ENCODE measurements at places on chromosomes 16 and 17.

- no peak for DNase-seq
Measured at GRCh38 chr16:59665618-59666220, 931.6 kb upstream of the GOT2 start.

- no peak for DNase-seq
Measured at GRCh38 chr16:363110-363765, 7.1 kb downstream of the MRPL28 start.

GRCh38 chr16:19486051-19486450 lies 35.8 kb downstream of the GDE1 start:
- DNase-seq, result no peak

DNA sequence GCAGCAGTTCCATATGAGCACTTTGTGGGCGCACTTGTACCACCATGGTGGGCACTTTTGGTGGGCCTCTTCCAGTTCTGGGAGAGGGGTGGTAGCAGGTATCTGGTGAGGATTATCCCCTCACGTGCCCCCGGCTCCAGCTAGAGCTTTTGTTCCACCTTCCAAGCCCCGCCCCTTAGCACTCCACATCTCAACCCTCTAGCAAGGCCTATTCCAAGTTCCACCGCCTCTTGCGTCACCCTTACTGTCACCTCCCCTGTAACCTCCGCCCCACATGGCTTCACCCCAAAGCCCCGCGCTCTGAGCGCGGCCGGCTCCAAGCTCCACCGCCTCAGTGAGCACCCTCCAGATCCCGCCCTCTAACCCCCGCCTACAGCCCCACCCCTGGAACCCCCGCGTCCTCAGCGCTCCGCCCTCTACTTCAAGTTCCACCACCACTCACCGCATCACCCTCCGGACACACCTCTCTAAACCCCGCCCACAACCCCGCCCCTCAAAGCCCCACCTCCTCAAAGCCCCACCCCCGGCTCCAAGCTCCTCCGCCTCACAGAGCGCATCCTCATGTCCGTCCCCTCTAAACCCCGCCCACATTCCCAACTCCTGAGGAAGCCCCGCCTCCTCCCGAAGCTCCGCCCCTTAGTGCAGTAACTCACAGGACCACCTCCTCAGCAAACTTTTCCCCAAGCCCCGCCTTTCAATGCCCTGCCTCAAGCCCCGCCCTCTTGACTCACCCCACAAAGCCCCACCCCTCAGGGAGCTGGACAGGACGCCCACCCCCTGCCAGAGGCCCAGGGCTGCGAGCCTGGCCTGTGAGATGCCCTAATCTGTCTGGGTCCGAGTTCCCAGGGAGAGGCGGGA lies 11.1 kb downstream of the SCN4A start:
- no peak for DNase-seq

DNA sequence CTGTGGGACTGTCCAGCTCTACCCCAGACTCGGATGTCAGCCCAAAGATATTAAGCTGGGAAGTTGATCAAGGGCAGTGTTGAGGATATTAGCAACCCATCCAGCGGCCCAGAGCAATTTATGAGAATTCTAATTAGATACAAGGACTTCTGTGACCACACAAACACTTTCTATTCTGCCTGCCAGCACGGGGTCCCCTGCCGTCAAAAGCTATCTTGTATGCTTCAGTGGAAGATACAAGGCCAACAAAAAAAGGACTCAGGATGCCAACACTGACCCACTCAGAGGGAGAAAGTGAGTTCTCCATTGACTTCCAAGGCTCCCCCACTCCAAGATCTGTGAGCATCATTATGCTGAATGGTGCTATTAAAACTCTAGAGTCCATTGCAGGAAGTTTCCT lies 390.7 kb downstream of the GRIN2A start:
- no peak for DNase-seq

DNA sequence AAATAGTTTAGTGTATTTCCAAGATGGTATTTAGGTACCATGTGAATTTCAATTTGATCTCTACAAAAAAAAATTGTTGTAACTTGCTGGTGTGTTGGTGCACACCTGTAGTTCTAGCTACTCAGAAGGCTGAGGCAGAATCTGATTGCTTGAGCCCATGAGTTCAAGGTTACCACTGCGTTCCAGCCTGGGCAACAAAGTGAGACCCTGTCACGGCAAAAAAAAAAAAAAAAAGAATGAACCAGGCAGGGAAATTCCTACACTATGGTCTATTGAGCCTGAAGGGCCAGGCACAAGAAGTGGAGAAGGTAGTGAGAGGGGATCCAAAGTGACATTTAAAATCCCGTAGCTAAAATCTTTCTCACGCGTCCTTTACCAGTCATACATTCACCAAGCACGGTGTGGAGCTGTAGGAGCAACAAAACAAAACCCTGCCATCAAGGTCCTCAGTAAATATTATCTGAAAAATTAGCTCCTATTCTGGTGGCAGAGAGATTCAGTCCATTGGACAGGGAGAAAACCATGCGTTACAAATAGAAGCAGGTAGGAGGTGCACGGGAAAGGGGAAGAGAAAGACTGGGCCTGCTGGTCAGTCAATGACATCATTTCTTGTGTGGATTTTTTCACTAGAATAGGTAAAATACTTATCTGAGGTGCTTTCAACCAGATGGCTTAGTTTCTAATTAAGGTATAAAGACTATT lies 27.3 kb downstream of the TXNDC11 start:
- no peak for DNase-seq

- no peak for DNase-seq
Measured at GRCh38 chr16:9384141-9384540, 292.7 kb downstream of the HAPSTR1 start.

All from stimulated activated CD4-positive, alpha-beta T cell treated with anti-CD3 and anti-CD28 coated beads, Interleukin-15, amount 100 ng/mL, for 1 hour (primary cell).